Pancreas (tissue), 10 donors: ENCODE measurements at places on chromosomes 16 and 17. TPM values are rescaled to one million over a fixed set of nuclear protein-coding genes. Genes with fewer than 3 reads are reported as not detected.

DNA sequence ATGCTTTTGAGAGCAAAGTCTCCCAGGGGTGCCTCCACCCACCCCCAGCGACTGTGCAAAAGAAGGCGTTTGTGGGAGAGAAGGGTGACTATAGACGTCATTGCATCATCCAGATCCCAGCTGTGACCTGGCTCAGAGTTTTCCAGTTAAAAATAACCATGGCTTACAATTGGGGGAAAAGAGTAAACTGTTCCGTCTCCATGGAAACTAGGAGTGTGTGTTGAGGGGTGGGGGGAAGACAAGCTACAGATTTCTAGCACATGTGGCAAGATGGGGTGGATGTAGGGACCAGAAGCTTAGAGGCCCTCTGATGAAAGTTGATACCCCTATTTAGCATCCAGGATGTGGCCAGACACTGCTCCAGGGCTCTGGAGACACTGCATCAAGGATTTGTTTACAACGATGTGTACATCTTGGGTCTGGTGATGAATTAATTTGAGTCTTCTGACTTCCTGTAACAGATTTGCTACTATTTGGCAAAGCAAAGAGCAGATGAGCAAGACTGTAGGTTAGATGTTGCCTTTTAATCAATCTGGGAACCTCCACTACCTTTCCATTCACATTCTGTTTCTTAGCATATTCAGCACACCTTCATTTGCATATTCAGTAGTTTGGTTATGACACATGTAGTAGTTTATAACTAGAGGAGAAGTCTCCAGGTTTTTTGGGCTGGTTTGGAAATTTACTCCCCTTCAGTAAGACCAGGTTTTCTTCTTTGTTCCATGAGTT lies 6.2 kb upstream of the DUSP14 start:
- peaks cover 5% of the 10 kb centered on the region for H3K4me1 ChIP-seq
- H3K27me3 ChIP-seq = no peaks in the 10 kb centered on the region
- DNase-seq = no peak
- no peak overlapping the region for H3K4me3 ChIP-seq

The SDR42E2 gene
- total RNA-seq = not detected

The ZP2 gene
- not detected for total RNA-seq

- no peaks in the 10 kb centered on the region for H3K36me3 ChIP-seq
- DNase-seq = no peak
- peaks cover 20% of the 10 kb centered on the region for H3K4me1 ChIP-seq
- H3K27me3 ChIP-seq = no peaks in the 10 kb centered on the region
Observed at GRCh38 chr17:60303406-60304099, 88.4 kb downstream of the USP32 start.

The KRTAP9-4 gene
- not detected for total RNA-seq
